Esophagus squamous epithelium (tissue), 5 donors: ENCODE measurements at places on chromosomes 7 and 10. TPM values are rescaled to one million over a fixed set of nuclear protein-coding genes. Genes with fewer than 3 reads are reported as not detected.

Gene CPA2
- not detected for total RNA-seq

Gene CALCR
- total RNA-seq: 0.19 TPM

Gene PFKFB3
- 22.1 TPM for total RNA-seq

Gene FAM131B
- 0.64 TPM for total RNA-seq

Gene CHST3
- 5.3 TPM for total RNA-seq
